ENCODE measurements at places on chromosomes 6 and 20. TPM values are rescaled to one million over a fixed set of nuclear protein-coding genes. Genes with fewer than 3 reads are reported as not detected.

- no peak for DNase-seq
Measured at GRCh38 chr6:144305567-144305966, 20.4 kb downstream of the UTRN start.

DNA sequence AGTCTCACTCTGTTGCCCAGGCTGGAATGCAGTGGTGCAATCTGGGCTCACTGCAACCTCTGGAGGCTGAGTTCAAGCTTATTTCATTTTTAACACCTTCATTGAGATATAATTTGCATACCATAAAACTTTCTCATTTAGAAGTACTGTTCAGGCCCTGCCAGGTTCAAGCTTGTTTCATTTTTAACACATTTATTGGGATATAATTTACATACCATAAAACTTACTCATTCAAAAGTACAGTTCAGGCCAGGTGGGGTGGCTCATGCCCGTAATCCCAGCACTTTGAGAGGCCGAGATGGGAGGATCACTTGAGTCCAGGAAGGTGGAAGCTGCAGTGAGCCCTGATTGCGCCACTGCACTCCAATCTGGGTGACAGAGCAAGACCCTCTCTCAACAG lies 5.5 kb downstream of the OR2B6 start:
- no peak for DNase-seq

WFDC12 gene
- total RNA-seq, result not detected

- no peak for DNase-seq
Measured at GRCh38 chr6:95240514-95240913, 336.8 kb upstream of the MANEA start.

DNA sequence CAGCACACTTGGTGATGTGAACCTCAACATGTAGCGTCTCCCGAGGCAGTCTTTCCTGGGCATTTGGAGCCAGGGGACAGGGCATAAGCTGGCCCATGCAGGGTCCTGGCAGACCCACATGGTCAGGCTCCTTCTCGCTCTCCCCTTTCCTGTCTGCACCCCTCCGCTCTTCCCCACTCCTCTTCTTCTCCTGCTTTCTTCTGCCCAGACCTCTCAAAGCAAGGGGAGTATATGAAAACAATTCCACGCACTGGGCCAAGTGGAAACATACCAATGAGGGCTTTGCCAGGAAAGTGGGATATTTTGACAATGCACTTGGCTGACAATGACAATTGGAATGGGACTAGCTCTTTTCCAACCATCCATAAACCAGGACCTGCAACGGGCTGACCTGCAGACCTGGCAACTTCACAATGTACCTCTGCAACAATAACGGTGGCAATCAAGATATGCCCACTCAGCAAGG lies 58.9 kb upstream of the TRAF3IP2 start:
- peak; percentile 77 for DNase-seq

APCDD1L gene
- total RNA-seq, result 2.1 TPM

DNA sequence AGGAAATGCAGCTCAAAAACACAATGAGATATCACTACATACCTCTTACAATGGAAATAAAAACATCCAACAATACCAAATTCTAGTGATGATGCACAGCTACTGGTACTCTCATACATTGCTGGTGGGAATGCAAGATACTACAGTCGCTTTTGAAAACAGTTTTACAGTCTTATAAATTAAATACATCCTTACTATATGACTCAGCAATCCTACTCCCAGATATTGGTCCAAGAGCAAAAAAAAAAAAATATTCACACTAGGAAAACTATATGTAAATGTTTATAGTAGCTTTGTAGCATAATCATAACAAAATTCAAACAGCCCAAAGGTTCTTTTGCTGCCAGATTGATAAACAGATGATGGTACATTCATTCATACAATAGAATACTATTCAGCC lies 217.4 kb upstream of the FAM83B start:
- no peak for DNase-seq

GRCh38 chr20:13205848-13206434 lies 15.1 kb upstream of the ISM1 start:
- DNase-seq, result no peak

TUBE1 gene
- 6.0 TPM for total RNA-seq

SSTR4 gene
- total RNA-seq, result not detected

GRCh38 chr6:170149681-170150589 lies 140.9 kb downstream of the DLL1 start:
- DNase-seq, result no peak

DNA sequence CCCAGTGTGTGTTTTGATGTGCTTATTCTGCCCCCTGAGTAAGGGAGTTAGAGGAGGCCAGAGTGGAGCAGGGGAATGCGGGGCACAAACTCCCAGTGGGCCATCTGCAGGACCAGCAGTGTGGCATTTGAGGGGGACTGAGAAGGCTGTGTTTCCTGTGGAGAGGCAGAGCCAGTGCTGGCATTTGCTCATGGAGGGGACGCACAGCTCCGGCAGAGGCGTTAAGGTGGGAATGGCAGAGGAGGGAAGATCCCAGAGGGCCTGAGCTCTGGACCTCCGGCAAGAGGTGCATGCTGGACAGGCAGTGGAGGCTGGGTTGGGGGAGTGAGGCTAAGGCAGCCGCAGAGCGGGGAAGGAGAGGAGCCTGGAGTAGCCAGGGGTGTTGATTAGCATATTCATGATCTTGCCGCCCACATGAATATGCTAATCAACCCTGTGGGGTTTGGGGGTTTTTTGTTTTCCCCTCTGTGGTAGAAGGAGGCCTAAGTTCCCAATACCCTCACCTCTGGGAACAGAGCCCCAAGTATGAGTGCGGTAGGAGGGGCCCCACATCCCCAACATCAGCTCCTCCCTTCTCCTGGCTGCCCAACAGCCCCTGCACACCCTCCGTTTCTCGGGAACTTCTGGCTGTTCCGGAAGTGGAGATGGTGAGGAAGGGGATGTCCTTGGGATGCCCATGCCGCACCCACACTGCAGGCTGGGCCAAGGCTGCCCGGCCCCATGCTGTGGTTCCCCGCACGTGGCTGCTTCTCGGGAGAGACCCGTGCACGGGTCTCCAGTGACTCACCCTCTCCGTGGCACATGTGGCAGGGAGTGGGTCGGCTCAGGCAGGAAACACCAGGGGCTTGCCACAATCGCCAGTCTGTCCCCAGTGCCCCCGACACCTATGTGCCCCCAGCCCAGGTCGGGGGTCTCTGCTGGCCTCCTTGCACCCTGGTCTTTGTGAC lies 33.8 kb downstream of the DLGAP4 start:
- no peak for DNase-seq

NT5E gene
- 143 TPM for total RNA-seq

CST4 gene
- not detected for total RNA-seq

DNA sequence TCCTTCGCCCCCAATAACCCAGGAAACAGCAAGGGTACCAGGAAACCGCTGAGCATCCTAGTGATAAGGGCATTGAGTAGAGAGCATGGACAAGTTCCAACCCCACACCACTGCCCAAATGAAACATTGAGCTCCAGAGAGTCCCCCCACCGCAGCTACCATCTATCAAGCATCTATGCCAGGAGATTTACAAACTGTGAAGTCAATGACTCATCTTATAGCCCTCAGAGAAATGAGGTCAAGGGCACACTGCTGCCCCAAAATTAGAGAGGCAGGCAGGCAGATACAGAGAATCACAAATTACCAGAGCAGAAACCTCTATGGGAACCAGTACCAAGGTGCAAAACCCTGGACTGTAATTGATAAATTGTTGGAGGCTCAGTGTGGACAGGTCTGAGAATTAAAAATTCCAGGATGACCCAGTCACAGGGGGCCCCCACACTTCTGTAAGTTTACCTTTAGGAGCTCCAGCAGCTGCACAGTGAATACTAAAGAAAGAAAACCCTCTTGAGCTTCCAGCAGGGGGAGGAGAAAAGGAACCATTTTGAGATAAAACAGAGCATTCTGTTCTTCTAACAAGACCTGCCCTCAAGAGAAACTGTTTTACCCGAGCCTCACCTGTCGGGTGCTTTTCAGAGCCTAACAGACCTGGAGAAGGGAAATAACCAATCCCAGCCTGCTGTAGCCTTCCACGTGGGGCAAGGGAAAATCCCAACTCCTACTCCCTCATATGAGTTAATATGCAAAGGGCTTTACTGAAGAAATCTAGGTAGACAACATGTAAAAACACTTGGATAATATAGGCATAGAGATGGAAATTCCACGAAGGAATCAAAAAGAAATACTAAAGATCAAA lies 118.0 kb upstream of the ARID1B start:
- no peak for DNase-seq

ABHD16B gene
- not detected for total RNA-seq

DNA sequence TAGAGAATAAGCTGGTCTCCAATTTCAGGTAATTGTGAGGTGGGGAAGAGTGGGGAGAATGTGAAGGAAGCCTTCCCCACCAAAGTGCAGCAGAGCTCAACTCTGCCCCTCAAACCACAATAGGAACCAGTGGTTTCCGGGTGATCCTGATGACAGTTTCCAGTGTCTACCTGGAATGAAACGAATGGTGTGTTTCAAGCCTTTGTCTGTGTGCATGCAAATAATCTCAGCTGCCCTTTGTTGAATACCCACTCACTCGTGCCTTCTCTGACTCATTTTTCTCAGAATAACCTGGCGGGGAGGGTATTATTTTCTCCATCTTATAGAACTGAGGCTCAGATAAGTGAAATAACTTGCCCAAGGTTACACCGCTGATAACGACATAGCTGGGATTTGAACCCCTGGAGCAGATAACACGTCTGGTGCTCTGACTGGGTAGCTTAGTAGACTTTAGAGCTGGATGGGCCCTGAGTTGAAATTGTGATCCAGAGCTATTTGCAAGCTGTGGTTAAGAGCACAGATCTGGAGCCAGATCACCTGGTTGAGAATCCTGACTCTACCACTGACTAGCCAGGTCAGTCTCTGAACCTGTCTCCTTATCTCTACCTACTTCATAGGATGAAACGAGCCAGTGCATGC lies 85.1 kb downstream of the EYA2 start:
- DNase-seq, result no peak

GRCh38 chr20:52972965-52973819 lies 1.0 kb downstream of the TSHZ2 start:
- DNase-seq, result no peak

ZSCAN12 gene
- total RNA-seq, result 5.3 TPM

OOEP gene
- not detected for total RNA-seq

DNA sequence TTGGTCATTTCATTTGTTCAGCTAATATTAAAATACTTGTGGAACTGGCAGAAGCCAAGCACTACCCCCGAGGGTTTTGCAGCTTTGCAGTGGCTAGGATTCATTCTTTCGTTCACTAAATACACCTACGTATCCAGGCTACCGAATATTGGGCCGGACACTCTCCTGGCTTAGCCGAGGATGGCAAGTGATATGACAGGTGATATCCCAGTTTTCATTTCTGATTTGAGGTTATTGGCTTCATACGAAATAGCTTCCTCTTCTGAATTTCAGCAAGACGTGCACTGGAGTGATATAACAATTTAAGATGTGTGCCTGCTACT lies 536 bp upstream of the MTFR2 start:
- no peak for DNase-seq

RRP36 gene
- 20.6 TPM for total RNA-seq

SPINT4 gene
- total RNA-seq, result not detected

DNA sequence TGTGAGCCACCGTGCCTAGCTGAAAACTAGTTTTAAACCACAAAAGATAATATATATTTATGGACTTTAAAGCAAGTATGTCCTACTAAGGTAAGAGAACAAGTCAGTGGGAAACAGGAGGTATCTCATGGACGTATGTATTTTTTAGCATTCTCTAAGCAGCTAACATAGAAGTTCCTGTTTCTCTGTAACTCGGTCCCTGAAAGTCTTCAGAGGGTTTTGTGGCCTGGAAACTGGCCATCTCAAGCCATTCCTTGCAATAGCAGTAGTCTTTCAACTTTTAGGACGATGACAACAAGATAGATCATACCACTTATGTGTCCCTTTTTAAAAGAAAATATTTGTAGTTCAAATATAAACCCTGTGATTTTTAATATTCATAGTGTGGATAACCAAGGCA lies 95.6 kb upstream of the RALGAPA2 start:
- no peak for DNase-seq

GRCh38 chr6:110529355-110529754 lies 52.9 kb upstream of the SLC22A16 start:
- DNase-seq, result no peak

DNA sequence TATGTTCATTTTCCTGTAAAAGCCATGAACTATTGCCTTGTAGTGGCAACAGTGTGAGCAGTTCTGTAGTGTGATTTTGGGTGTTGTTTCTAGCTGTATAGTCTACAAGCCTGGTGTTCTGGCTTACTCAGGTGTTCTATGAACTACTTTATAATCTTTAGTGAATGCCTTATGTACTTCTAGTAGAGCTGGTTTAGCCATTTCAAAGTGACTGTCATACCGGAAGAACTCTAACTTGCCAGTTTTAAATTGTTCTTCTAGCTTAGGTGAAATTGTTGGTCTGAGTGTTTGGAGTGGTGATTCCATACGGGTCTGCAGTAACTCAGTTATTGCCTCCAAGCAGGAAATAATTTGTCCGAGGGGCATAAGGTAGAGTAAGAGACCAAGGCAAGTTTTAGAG lies 150.2 kb upstream of the ZNF184 start:
- DNase-seq, result no peak

Data from ascending aorta (tissue), 2 donors.